ENCODE measurements at places on chromosomes 1 and 21. TPM values are rescaled to one million over a fixed set of nuclear protein-coding genes. Genes with fewer than 3 reads are reported as not detected.

RGS1 gene
- total RNA-seq: not detected

PUM1 gene
- 31.0 TPM for total RNA-seq

S100A11 gene
- total RNA-seq: 1,871 TPM

RCOR3 gene
- total RNA-seq: 20.7 TPM

DNASE2B gene
- total RNA-seq: not detected

TINAGL1 gene
- 0.69 TPM for total RNA-seq

OVAAL gene
- not detected for total RNA-seq

All from A549 treated with RU486 at 1 μM for 4 hours (cell line).